ENCODE measurements at places on chromosomes 5 and 9.

DNA sequence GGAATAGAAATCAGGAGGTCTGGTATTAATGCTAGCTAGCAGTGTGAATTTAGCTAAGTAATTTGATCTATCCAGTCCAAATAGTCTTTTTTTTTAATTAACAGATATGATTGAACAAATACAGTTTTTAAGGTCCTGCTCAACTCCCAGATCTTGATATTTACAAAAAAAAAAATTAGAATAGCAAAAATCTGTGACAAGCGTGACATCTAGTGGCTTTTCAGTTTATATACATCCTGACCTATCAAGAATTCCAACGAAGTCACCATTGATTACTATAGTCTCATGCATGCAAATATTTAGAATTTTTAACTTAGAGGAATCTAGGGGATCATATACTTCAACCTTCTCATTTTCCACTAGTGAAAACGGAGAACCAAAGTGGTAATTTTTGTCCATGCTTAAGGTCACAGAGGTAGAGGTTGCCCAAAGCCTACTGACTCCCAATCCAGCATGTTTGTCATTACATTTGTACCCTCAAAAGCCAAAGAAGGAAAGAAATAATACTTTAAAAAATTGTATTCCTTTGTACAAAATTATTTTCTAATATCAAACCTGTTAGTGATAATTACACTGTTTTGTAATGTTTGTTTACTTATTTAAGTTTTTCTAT lies 17.6 kb upstream of the TARS1 start:
- no peak for DNase-seq

GRCh38 chr9:14119694-14120514 lies 194.0 kb downstream of the NFIB start:
- DNase-seq, result no peak

- DNase-seq, result no peak
Measured at GRCh38 chr9:7935681-7936080, 136.1 kb upstream of the DMAC1 start.

GRCh38 chr5:132467287-132467984 lies 23.1 kb downstream of the IRF1 start:
- no peak for DNase-seq

All from activated CD4-positive, alpha-beta T cell treated with anti-CD3 and anti-CD28 coated beads for 24 hours (primary cell).